ENCODE measurements at places on chromosomes 7 and 10. TPM values are rescaled to one million over a fixed set of nuclear protein-coding genes. Genes with fewer than 3 reads are reported as not detected.

The C10orf53 gene
- not detected for total RNA-seq

The PHKG1 gene
- total RNA-seq: 0.65 TPM

The MLXIPL gene
- not detected for total RNA-seq

The VENTX gene
- total RNA-seq: not detected

The HDAC9 gene
- 26.3 TPM for total RNA-seq

The PAPOLB gene
- total RNA-seq: not detected

The TMEM213 gene
- not detected for total RNA-seq

The HOXA9 gene
- total RNA-seq: 5.0 TPM

The FOXI2 gene
- not detected for total RNA-seq

The IQCE gene
- 3.2 TPM for total RNA-seq

The LRRC61 gene
- 3.1 TPM for total RNA-seq

The CCDC3 gene
- 1.5 TPM for total RNA-seq

The SLC13A4 gene
- total RNA-seq: not detected

The CALHM2 gene
- total RNA-seq: 15.5 TPM

The OR2A7 gene
- total RNA-seq: not detected

The AGR3 gene
- total RNA-seq: not detected

The VWDE gene
- total RNA-seq: under 0.01 TPM

The BMPER gene
- total RNA-seq: 0.16 TPM

The BTBD16 gene
- total RNA-seq: not detected

The WDFY4 gene
- 1.5 TPM for total RNA-seq

The AGMO gene
- 1.9 TPM for total RNA-seq

The HIBADH gene
- total RNA-seq: 25.6 TPM

The HTR5A gene
- total RNA-seq: not detected

The CPVL gene
- total RNA-seq: 7.0 TPM

The C10orf105 gene
- not detected for total RNA-seq

The MYL10 gene
- total RNA-seq: not detected

The GIMAP5 gene
- 150 TPM for total RNA-seq

The HSPA12A gene
- total RNA-seq: 1.5 TPM

The TMEM120A gene
- total RNA-seq: 137 TPM

The SCIN gene
- 0.13 TPM for total RNA-seq

The CUZD1 gene
- total RNA-seq: 1.1 TPM

The CARD11 gene
- total RNA-seq: 0.32 TPM

The GARS1 gene
- 142 TPM for total RNA-seq

The SLC13A1 gene
- total RNA-seq: not detected

The DCLRE1C gene
- 4.7 TPM for total RNA-seq

The CHRM2 gene
- total RNA-seq: under 0.01 TPM

The LRIT1 gene
- total RNA-seq: not detected

The KBTBD2 gene
- 76.3 TPM for total RNA-seq

The WEE2 gene
- not detected for total RNA-seq

The MYH16 gene
- total RNA-seq: 0.16 TPM

The GSAP gene
- 4.0 TPM for total RNA-seq

The GNGT1 gene
- total RNA-seq: not detected

The NUPR2 gene
- total RNA-seq: not detected

The HOXA5 gene
- 8.3 TPM for total RNA-seq

The MPP7 gene
- total RNA-seq: 10.6 TPM

The ASL gene
- 60.0 TPM for total RNA-seq

The LRRC18 gene
- total RNA-seq: not detected

The WNT8B gene
- total RNA-seq: not detected

The PRSS2 gene
- not detected for total RNA-seq

The TRIL gene
- 32.7 TPM for total RNA-seq

The RNF133 gene
- total RNA-seq: 0.32 TPM

The FAM241B gene
- total RNA-seq: 0.88 TPM

The FAM131B gene
- 0.44 TPM for total RNA-seq

The EBLN1 gene
- total RNA-seq: not detected
